ENCODE measurements at places on chromosomes 16 and 17.

- no peak for DNase-seq
These were observed 3.9 kb upstream of the KCNH6 start for GRCh38 chr17:63519116-63519881.

GRCh38 chr16:28254158-28254557 is 38.2 kb upstream of the SBK1 start:
- no peak for DNase-seq

DNA sequence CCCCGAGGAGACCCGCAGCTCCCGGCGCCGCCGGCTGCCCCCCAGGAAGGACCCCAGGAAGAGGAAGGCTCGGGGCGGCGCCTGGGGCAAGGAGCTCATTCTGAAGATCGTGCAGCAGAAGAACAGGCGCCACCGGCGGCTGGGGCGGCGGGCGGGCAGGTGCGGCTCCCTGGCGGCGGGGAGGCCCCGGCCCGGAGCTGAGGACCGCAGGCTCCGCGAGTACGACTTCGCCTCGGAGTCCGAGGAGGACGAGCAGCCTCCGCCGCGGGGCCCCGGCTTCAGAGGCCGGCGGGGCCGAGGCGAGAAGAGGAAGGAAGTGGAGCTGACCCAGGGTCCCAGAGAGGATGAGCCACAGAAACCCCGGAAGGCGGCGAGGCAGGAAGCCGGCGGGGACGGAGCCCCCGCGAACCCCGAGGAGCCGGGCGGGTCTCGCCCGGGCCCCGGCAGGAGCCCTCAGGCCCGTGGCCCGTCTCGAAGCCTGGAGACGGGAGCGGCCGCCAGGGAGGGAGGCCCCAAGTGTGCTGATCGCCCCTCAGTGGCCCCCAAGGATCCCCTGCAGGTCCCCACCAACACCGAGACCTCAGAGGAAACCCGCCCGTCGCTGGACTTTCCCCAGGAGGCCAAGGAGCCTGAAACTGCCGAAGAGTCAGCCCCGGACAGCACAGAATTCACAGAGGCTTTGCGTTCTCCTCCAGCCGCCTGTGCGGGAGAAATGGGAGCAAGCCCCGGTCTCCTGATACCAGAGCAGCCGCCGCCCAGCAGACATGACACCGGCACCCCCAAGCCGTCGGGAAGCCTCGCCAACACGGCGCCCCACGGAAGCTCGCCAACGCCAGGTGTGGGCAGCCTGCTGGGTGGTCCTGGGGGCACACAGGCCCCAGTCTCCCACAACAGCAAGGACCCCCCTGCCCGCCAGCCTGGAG is 22.3 kb upstream of the ZFPM1 start:
- no peak for DNase-seq

- DNase-seq = no peak
These were observed 4.2 kb upstream of the CCNF start for GRCh38 chr16:2425008-2425518.

- no peak for DNase-seq
These were observed 27.5 kb downstream of the ITGAE start for GRCh38 chr17:3773511-3773910.

GRCh38 chr17:44335564-44335963 is 9.5 kb upstream of the GRN start:
- DNase-seq = no peak

- no peak for DNase-seq
These were observed 4.8 kb downstream of the RPA1 start for GRCh38 chr17:1834380-1835149.

DNA sequence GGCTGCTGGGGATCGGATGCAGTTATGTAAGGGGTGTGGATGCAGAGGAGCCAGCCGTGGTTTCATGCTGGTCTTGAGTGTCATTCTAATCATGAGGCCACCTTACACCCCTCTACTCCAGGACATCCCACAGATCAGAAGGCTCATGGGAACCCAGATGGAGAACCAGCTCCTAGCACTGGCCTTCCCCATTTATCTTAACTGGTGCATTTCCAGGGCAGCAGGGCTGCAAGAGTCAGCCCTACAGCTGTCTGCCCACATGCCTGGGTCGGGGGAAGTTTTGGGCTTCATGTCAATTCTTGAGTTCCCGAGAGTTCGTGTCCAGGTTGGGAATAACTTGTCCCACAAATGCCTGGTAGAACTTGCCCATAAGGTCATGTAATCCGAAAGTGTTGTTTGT is 29.1 kb downstream of the RPTOR start:
- DNase-seq = no peak

DNA sequence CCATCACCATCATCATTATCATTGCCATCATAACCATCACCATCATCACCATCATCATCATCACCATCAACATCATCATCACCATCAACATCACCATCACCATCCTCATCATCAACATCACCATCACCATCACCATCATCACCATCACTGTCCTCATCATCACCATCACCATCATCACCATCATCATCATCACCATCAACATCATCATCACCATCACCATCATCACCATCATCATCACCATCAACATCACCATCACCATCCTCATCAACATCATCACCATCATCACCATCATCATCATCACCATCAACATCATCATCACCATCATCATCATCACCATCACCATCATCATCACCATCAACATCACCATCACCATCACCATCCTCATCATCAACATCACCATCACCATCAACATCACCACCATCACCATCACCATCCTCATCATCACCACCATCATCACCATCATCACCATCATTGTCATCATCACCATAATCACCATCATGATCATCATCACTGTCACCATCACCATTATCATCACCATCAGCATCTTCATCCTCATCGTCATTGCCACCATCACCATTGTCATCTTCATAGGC is 23.9 kb downstream of the COX4I1 start:
- no peak for DNase-seq

DNA sequence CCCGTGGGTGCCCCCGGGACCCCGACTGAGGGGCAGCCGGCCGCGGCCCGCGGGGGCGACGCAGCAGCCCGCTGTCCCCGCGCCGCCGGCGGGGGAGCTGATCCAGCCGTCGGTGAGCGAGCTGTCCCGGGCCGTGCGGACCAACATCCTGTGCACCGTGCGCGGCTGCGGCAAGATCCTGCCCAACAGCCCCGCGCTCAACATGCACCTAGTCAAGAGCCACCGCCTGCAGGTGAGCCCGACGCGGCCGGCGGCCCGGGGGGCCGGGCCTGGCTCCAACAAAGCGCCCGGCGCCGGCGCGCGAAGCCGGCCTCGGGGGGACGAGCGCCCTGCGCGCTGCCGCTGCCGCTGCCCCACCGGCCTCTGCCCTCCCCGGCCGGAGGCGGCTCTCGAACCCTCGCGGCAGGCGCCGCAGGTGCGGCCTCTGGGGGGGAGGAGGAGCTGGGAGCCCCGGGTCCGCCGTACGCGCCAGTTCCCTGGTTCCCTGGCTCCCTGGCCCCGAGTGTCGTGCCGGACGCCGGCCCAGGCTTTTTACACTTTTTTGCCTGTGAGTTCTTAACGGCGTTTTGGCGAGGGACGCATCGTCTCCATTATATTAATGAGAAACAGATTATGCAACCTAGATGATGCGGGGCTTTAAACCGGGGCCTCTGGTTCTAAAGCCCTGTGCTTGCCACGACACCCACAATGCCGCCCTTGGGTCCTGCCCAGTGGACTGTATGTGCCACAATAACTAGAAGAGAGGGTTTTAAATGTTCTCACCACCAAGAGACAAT is 521 bp downstream of the ATMIN start:
- DNase-seq = no peak

GRCh38 chr16:296276-296675 is 13.3 kb downstream of the PDIA2 start:
- no peak for DNase-seq

GRCh38 chr17:50272711-50273653 is 1.3 kb upstream of the TMEM92 start:
- DNase-seq = no peak

DNA sequence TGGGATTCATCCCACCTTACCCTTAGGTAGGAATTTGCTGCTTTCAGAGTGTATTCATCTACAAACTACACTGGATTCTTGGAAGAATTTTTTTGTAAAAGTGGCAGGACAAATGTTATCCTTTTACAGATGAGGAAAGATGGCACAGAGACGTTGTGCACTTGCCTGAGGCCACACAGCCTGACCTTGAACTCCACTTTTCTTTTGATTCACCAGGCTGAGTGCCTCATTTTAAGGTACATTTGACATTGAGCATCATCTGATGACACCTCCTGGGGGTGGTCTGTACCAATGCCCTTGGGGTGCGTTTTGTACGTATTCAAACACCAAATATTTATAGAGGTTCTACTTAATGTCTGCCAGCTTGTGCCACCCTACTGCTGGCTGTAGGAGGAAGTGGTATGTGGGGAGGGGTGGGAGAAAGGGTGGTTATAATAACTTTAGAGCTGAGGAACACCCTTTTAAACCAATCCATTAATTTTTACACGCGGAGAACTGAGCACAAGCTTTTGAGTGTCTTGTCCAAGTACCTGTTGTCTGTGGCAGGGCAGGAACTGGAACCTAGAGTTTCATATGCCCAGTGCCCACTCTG is 29.1 kb downstream of the HS3ST3B1 start:
- DNase-seq = no peak

DNA sequence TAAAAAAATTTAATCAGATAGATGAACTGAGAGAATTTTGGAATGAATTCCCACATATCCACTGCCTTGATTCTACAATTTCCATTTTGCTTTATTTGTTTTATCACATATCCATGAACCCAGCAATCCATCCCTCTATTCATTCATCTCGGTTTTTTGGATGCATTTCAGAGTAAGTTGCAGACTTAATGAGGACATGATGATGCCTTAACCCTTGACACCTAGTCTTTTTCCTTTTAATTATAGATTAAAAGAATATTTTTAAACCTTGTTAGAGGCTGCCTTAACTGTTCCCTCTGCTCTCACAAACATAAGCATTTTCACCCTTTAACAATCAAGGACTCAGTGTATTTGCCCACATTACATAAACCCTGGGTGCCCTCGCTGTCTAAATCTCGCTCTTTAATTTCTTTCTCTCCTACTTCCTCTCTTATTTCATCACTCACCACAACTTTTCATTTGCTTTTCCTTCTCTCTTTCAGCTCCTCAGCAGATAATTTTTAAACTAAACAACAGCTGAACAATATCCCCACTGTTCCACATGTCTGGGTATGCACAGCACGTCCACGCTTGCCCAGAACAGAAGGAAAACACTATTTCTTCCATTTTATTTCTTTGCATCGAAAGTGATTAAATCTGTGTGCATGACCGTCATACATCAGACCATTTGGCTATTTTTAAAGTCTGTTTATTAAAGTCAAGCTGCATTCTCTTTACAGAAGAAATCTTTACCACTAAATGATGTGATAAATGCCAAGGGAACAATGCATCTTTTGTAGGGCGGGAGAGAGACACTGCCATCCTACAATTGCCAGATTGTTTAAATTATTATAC is 39.9 kb downstream of the IQCK start:
- DNase-seq = no peak

DNA sequence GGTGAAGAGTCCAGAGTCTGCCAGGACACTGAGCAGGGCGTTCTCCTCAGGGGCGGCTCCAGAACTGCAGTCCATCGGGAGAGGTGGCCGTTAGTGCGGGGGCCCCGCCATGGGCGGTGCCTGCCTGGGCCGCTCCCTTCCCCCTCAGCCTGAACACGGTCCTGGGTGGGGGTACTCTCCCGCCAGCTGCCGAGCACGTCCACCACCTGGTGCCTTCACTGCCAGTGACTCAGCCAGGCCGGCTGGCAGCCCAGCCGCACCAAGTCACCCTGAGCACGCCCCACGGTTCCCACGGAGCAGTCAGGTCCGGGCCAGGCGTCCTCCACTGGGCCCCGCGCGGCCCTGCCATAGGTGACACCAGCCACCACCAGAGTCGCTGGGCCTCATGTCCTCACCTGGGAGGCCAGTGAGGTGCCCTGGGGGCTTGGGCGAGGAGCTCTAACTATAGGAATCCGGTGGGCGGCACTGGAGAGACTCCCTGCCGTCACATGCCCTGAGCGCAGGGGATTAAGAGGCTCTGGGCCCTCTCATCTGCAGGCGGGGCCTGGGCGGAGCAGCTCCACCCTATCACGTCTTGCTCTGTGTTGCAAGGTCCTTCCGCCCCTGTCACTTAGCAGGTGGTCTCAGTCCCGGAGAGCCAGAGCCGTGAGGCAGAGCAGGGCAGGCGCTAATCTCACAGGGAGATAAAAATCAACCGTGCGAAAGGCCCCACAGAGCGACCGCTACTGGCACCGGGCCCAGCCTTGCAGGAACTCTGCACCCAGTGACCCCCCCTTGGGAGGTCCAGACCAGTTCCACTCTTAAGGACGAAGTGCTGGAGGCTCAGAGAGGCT is 14.3 kb downstream of the PIEZO1 start:
- DNase-seq = no peak

DNA sequence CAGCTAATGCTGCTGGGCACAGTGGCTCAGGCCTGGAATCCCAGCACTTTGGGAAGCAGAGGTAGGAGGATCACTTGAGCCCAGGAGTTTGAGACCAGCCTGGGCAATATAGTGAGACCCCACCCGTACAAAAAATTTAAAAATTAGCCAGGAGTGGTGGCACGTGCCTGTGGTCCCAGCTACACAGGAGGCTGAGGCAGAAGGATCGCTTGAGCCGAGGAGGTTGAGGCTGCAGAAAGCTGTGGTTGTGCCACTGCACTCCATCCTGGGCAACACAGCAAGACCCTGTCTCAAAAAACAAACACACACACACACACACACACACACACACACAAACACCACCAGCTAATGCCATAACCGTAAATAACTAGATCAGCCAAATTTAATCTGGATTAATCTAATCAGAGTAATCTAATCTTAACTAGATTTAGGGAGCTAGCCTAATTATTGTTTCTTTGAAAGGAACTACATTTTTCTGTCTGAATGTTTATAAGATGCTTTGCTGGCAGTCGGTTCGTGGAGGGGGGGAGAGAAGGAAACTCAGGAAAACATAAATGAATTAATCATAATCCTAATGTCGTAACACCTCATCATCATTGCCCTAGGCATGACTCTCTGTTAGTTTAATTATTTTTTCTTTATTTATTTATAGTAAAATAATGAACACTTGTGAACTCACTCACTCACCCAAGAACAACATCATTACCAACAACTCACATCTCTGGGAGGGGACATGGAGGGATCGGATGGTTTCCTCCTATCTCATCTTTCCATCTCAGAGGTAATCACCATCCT is 12.5 kb upstream of the RBBP6 start:
- no peak for DNase-seq

DNA sequence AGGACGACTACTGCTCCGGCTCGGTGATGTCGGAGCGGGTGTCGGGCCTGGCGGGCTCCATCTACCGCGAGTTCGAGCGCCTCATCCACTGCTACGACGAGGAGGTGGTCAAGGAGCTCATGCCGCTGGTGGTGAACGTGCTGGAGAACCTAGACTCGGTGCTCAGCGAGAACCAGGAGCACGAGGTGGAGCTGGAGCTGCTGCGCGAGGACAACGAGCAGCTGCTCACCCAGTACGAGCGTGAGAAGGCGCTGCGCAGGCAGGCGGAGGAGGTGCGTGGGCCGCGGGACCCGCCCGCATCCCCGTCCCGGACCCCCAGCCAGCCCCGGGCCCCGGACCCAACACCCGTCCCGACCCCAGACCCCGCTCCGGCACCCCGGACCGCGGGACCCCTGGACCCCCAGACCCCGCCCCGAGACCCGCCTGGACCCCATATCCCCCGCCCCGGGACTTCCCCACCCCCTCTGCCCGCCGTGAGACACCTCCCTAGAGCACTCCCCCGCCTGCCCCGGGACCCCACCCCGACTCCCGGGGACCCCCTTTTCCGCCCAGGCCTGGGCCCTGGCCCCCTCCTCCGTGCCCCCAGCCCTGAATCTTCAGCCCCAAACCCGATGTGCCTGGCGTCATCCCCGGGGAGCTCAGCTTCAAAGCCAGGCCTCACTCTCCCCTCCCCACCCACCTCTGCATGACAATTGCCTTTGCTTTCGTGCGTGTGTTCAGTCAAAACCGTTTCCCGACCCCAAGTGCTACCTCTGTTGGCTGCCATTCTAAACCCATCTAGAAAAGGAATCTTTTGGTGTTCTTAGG is 594 bp downstream of the MAPK8IP3 start:
- DNase-seq = no peak
